Forelimb muscle (tissue), 1 donor: ENCODE measurements at places on chromosomes 2 and 18. TPM values are rescaled to one million over a fixed set of nuclear protein-coding genes. Genes with fewer than 3 reads are reported as not detected.

DNA sequence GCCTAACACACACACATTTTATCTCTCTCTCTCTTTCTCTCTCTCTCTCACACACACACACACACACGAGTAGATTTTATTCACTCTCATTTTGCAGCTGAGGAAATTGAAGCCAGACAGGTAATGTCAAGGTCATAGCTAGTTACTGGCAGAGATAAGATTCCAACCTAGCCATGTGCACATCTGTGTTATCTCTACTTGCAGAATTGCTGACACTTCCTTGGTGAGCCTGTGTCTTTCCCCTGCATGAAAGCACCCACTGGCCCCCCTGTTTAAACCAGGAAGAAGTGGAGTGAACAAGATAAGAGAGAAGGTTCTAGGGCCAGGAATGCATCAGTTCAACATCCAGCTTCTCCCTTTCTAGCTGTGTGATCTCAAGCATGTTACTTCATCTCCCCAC lies 423.7 kb downstream of the TXNL1 start:
- DNase-seq: no peak

DNA sequence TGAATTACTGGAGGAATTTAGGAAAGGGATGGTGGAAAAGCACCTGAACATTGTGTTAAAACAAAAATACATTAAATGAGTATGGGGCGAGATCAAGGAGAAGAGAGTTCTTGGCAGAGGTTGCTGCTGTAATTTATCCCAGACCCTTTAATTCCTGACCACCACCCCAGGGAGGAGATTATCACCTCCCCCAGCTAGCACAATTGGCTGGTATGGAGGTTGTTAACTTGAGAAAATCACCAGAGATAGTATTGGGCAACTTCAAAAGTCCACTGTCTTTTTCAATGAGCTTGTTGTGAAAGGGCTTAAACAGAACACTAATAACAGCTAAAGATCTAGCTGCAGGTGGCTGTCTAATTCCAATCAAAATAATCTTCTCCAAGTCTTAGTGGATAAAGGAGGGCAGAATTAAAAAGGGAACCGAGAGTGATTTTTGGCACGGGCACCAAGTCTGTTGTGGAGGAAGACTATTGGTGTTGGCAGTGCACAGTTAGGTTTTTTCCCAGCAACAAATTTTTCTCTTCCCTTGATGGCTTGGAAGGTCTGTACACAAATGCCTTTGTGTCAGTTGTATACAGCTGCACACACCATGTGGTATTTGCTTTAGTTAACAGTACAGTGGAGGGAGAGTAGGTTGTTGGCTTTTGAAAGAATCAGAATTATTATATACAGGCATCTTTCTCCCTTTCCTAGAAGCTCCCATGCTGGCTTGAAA lies 289.5 kb downstream of the SLC4A3 start:
- DNase-seq: no peak

- DNase-seq: no peak
Observed at GRCh38 chr2:144459286-144459685, 60.6 kb downstream of the ZEB2 start.

GRCh38 chr2:109318949-109319342 lies 189.9 kb downstream of the SH3RF3 start:
- DNase-seq: no peak

DNA sequence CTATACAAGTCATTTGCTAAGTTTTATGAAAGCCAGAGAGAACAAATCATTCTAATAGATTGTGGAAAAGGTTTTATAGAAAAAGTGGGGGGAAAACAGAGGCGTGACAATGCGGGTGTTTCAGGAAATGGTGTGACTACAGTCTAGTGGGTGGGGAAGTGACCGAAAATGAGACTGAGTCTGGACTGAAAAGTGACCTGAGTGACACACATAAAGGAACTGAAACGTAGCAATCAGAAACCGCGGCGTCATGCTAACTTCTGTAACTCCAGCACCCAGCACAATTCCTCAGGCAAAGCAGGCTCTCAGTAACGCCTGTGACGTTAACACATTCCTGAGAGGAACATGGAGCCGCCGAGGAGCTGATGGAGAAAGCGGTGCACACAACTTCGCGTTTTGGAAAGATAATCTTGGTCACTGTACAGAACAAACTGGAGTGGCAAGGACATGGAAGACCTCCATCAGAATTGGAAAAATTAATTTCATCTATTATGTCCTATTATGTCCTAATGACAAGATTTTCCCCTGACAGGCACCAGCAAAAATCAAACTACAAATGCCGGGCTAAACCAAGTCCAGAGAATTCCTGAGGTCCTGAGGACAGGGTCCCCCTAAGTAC lies 1.4 kb upstream of the CD226 start:
- no peak for DNase-seq

DNA sequence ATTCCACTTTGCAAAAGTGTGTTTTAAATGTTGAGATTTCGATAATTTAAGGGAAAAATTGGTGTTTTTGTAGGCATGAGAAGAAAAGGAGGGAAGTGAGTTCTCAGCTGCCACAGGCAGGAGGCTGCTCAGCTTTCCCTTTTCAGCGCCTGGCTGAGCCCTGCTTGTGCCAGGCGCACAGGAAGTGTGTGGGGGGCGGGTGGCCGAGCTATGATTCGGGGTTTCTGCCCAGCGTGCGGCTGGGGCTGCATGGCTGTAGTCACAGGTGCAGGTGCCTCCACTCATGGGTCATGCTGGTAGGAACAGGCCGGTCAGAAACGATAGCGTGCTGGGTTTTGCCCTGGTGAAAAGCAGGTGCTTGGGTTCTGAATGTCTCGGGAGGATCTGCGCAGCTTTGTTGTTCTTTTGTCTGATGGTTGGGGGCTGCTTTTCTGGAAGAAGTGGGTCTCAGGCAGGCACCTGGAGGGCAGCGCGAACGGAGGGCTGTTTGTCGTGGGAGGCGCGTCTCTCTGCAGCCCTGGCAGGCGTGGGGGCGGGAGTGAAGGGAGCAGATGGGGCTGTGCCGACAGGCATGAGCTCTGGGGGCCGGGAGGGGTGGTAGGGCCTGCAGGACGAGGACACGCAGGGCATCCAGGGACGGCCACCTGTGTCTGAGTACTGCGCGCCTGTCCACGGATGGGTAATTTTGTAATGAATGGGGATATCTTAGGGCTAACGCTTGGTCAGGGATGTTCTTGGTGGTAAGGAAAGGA lies 2.1 kb downstream of the KCNG2 start:
- no peak for DNase-seq

DNA sequence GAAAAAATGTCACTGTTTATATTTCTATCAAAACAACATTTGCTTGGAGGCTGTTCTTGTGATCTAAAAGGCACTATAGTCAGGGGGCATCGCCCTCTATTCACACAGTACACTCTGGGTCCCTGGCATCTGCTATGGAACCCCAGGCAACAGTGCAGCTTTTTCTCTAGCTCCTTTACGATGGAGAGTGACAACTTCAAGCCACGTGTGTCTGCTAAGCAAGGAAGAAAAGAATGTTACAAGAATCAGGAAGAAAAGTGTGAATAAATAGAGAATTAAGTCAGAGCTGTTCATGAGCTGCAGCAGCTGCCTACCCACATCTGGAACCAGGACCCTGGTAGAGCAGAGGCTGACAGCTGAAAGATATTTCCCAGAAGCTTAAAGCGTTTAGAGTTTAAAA lies 11.2 kb downstream of the RND3 start:
- DNase-seq: no peak

GRCh38 chr2:170477630-170478029 lies 237.5 kb upstream of the SP5 start:
- no peak for DNase-seq

GRCh38 chr2:44805401-44806235 lies 135.9 kb upstream of the SIX3 start:
- DNase-seq: no peak

GRCh38 chr2:4762951-4763376 lies 929.2 kb upstream of the SOX11 start:
- DNase-seq: peak; percentile 5

DNA sequence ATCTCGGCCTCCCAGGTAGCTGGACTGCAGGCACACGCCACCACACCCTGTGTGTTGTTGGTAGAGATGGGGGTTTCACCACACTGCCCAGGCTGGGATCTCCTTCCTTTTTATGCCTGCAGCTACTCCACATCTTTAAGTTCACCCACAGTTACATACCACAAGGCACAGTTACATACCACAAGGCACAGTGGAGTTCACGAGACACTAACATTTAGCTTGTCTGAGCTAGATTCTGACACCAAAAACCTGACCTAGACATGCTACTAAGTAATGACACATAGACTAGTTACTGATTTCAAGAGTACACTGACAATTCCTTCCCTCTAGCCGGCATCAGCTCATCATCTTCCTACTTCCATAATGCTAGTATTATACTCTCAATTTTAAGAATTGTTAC lies 4.3 kb downstream of the POLR2D start:
- no peak for DNase-seq

- no peak for DNase-seq
Observed at GRCh38 chr18:37138456-37138855, 309.5 kb downstream of the KIAA1328 start.

DNA sequence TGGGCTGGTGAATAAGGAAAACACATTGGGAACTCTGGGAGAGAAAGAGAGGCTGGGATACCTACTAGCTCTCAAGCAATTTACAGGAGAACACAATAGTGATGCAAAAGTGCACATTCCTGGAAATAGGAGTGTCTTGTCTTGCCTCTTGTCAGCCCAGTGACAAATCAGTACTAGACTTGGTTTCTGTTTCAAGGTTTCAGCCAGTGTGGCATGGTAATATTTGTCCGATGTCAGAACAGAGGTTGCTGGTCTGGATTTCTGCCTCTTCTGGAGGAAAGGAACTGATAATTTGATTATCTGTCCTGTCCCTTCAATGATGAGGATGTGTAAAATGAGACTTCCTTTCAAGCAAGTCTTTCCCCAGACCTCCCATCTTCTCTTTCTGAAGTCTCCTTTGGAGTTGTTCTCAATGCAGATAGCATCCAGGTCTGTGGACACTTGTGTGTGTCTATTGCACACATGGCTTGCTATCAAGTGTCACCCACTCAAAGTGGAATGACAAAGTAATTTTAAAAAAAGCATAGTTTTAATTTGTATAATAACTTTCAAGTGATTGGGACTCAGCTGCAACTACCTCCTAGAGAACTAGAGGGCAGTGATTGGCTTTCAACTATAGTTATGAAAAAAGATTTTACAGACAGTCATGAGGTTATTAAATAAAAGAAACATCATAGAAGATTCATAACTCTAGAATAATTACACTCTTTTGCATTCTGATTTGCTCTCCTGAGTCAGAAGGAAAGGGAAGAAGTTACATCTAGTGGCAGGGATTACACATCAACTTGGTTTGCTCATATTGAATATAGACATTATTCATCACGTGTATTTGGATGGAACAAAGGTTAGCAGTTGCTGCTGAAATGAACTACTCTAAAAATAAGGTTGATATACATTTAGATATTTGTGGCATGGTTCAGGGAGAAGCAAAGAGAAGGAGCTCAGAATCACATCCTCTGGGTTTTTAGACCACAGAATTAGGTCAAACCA lies 4.5 kb downstream of the GPR39 start:
- DNase-seq: no peak

DNA sequence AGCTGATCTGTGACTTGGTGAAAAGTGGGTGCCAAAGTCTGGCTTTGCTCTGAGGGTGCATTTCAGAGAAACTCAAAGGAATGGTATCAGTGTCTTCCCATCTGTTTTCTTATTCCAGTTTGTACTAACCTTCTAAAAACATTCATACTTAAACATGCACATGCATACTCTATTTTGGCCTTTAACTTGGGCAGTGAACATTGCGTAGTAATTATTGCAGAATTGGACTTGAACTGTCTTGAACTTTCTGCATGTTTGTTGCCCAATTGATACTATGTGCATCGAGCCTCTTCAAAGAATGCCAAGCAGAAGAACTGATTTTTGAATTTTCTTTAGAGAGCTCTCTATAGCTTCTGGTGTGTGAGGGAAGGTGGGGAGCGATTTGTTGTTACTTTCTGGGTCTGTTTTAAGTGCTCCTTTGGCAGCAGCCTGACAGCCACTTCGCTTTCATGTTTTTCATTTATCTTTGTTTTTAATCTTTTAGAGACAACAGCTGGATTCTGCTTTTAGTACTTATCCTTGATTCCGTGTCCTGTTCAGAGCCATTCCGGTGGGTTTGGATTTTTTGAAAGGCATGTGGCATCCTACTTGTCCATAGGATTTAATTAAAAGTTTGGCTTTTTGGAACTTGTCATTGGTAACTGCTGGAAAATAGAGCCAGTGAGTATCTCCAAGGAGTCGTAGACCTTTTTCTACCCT lies 159.2 kb downstream of the RAPGEF4 start:
- DNase-seq: no peak

GRCh38 chr2:212223696-212224095 lies 314.9 kb downstream of the ERBB4 start:
- peak; percentile 9 for DNase-seq

DNA sequence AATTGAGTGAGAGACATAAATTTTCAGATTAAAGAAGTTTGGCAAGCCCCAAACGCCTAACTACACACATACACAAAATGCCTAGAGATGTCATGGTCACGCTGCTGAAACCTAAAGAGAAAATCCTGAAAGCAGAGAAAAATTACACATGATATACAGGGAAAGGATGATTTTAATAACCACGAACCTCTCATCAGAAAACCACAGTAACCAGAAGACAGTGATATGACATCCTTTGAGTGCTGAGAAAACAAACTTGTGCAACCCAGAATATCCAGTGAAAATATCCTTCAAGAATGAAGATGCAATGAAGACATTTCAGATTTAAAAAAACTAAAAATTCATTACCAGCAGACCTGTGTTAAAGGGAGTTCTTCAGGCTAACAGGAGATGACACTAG lies 122.4 kb upstream of the LMAN1 start:
- DNase-seq: no peak

GRCh38 chr2:122340246-122340645 lies 584.8 kb downstream of the TSN start:
- DNase-seq: no peak

Gene HRH4
- 0.08 TPM for polyA plus RNA-seq

Gene C1QL2
- not detected for polyA plus RNA-seq

Gene OTOF
- 22.7 TPM for polyA plus RNA-seq

Gene ZC3H6
- polyA plus RNA-seq: 4.5 TPM

Gene VWA3B
- 1.6 TPM for polyA plus RNA-seq

Gene CTDP1
- 7.8 TPM for polyA plus RNA-seq

Gene SP140
- 0.62 TPM for polyA plus RNA-seq

Gene CCDC68
- polyA plus RNA-seq: 0.39 TPM

Gene PDIA6
- polyA plus RNA-seq: 111 TPM

Gene ANTXR1
- 123 TPM for polyA plus RNA-seq

Gene RMC1
- 14.1 TPM for polyA plus RNA-seq

Gene CHMP1B
- 21.7 TPM for polyA plus RNA-seq

Gene FBXO48
- polyA plus RNA-seq: 1.6 TPM
